Activated naive CD8-positive, alpha-beta T cell treated with anti-CD3 and anti-CD28 coated beads, Interleukin-2, amount 10 ng/mL, durations not matched to agents 7 days and 5 days (primary cell): ENCODE measurements at places on chromosomes 2 and 18. TPM values are rescaled to one million over a fixed set of nuclear protein-coding genes. Genes with fewer than 3 reads are reported as not detected.

The LYG2 gene
- total RNA-seq, result not detected

The FAP gene
- total RNA-seq, result not detected

The RND3 gene
- not detected for total RNA-seq

The TGFBRAP1 gene
- total RNA-seq, result 17.8 TPM

GRCh38 chr2:1795261-1796231, 51.2 kb upstream of the PXDN start:
- no peak overlapping the region for H3K27ac ChIP-seq
- no peak overlapping the region for H3K4me3 ChIP-seq
- H3K36me3 ChIP-seq, result no peaks in the 10 kb centered on the region
- H3K27me3 ChIP-seq, result no peaks in the 10 kb centered on the region
- peaks cover 4% of the 10 kb centered on the region for H3K4me1 ChIP-seq
- DNase-seq, result no peak

- no peaks in the 10 kb centered on the region for H3K36me3 ChIP-seq
- H3K27ac ChIP-seq, result no peak overlapping the region
- no peak for DNase-seq
- no peaks in the 10 kb centered on the region for H3K4me1 ChIP-seq
- no peak overlapping the region for H3K4me3 ChIP-seq
Observed at GRCh38 chr2:108278631-108279030, 10.1 kb upstream of the SULT1C2 start.

- DNase-seq, result no peak
- H3K4me3 ChIP-seq, result no peak overlapping the region
- peaks cover 14% of the 10 kb centered on the region for H3K27me3 ChIP-seq
- peaks cover 8% of the 10 kb centered on the region for H3K36me3 ChIP-seq
Observed at GRCh38 chr2:100140582-100140981, 1.8 kb downstream of the AFF3 start.

- H3K4me3 ChIP-seq, result no peak overlapping the region
- H3K36me3 ChIP-seq, result peaks cover 13% of the 10 kb centered on the region
- H3K27me3 ChIP-seq, result no peaks in the 10 kb centered on the region
- no peak for DNase-seq
- H3K4me1 ChIP-seq, result peaks cover 2% of the 10 kb centered on the region
- no peak overlapping the region for H3K27ac ChIP-seq
Observed at GRCh38 chr2:29164091-29164846, 49.1 kb downstream of the CLIP4 start.

- H3K4me1 ChIP-seq, result peaks cover 21% of the 10 kb centered on the region
- peaks cover 4% of the 10 kb centered on the region for H3K36me3 ChIP-seq
- H3K27ac ChIP-seq, result no peak overlapping the region
- DNase-seq, result no peak
Observed at GRCh38 chr2:239118264-239118663, 270.4 kb downstream of the TWIST2 start.

GRCh38 chr2:2839782-2840531, 508.9 kb upstream of the MYT1L start:
- H3K36me3 ChIP-seq, result no peaks in the 10 kb centered on the region
- H3K27ac ChIP-seq, result no peak overlapping the region
- H3K4me1 ChIP-seq, result no peaks in the 10 kb centered on the region
- H3K27me3 ChIP-seq, result peaks cover 2% of the 10 kb centered on the region
- H3K4me3 ChIP-seq, result no peak overlapping the region

DNA sequence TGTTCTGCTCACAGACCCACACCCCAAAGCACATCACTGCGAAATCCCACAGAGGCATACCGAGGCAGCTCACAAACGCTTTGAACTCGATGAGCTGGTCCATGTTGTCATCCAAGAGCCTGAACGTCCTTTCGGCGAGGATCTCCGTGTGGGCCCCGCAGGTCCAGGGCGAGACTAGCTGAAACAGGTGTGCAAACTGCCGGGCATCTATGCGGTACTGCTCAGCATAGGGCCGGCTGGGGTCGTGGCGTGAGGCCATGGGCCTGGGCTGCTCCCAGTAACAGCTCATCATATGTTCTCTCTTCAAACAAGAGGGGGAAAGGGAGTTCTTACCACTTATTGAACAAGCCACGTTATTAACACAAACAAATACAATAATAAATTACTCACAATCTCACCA, 20.1 kb downstream of the RPL31 start:
- no peak overlapping the region for H3K27ac ChIP-seq
- no peaks in the 10 kb centered on the region for H3K27me3 ChIP-seq
- DNase-seq, result no peak
- no peaks in the 10 kb centered on the region for H3K4me1 ChIP-seq
- H3K36me3 ChIP-seq, result peaks cover 15% of the 10 kb centered on the region
- H3K4me3 ChIP-seq, result no peak overlapping the region
